Activated gamma-delta T cell treated with anti-CD3 and anti-CD28 coated beads, Interleukin-2, amount 50 U/mL, for 16 hours (primary cell): ENCODE measurements at places on chromosomes 11 and 22.

GRCh38 chr11:69431893-69432738 is 49.3 kb upstream of the LINC01488 start:
- no peak for DNase-seq

DNA sequence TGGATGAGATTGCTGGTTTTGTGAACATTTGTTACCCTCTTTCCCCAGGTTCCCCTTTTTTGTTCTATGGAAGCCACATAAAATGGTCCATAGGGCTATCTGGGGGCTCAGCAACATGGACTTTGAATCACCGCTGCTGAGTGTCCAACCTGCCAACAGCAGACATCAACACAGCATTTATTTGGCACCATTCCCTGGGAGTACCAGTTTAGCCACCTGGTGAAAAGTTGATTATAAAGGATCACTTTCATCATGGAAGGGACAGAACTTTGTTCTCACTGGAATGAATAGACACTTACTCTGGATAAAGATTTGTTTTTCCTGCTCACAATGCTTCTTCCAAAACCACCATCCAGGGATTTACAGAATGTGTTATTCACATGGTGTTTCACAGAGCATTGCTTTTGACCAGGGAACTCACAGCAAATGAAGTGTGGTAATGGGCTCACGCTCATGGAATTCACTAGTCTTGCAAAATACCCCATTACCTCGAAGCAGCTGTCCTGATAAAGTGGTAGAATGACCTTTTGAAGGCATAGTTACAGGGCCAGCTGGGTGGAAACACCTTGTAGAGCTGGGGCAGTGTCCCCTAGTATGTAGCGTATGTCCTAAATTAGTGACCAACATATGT is 43.9 kb downstream of the ADM start:
- DNase-seq, result no peak

- no peak for DNase-seq
These were observed 128.3 kb upstream of the SESN3 start for GRCh38 chr11:95359341-95359663.

DNA sequence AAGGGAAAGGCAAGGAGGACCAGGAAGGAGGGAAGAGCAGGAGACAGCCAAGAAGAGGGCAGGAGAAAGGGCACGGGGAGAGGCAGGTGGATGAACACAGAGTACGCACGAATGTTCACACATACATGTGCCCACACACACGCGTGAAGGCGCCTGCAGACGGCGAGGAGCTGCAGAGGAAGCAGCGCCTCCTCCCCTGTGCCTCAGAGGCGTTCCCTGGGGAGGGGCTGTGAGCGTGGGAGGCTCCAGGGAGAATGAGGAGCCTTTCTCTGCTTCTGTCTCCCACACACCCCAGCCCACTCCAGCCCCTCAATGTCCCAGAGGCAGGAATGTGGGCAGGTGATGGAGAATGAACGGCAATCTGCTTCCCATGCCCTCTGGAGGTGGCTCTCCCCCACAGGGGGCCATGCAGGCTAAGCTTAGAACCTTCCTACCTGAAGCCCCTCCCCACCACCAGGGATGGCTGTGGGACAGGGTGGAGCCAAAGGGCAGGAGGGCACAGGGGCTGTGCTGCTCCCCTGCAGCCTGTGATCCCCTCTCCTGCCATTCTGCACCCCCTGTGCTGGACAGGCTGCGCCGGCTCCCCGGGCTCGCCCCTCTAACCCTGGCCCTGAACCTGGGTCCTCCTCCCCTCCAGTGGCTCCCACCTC is 25.3 kb downstream of the PPM1F start:
- no peak for DNase-seq

- DNase-seq, result no peak
These were observed 855.6 kb downstream of the KCNA4 start for GRCh38 chr11:29161191-29161590.

- no peak for DNase-seq
These were observed 321.6 kb downstream of the AASDHPPT start for GRCh38 chr11:106399076-106399511.

GRCh38 chr11:61357233-61357893 is 4.3 kb downstream of the CYB561A3 start:
- no peak for DNase-seq

DNA sequence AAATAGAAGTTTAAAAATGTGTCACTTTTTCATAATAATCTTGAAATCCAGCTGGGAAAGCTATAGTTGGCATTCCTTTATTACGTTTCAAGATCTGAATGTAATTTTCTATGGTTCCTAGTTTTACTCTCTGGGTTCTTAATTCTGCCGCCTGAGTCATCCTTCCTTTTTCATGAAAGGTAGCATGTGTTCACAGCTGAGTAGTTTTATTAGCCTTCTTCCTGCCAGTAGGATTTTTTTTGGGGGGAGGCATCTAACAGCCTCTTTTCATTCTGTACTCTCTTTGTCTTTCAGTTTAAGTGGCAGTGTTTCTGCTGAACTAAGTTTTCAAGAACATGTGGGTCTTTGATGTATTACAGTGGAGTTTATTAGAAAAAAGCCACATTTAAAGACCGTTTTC is 36.5 kb downstream of the OR2AG2 start:
- DNase-seq, result no peak

- DNase-seq, result no peak
These were observed 171.8 kb downstream of the IGLL1 start for GRCh38 chr22:23408321-23408720.

- DNase-seq, result no peak
These were observed 10.9 kb downstream of the TRIM22 start for GRCh38 chr11:5700421-5701054.

DNA sequence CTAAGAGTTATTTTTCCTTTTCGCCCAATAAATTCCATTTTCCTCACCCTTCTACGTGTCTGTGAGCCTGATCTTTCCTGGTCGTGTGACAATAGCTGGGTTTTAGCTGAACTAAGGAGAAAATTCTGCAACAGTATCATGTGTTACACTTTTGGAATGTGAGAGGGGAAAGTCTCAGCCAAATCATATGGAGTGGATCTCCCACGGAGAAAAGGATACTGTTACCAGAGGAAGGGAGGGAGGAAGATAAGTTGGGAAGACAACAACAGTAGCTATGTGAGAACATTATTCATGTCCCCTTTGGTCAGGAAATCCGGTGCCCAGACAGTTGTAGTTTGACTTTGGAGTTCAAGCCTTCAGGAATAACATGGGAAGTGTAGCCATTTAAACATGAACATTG is 584.0 kb upstream of the RAG2 start:
- no peak for DNase-seq

GRCh38 chr11:103364687-103365086 is 255.5 kb downstream of the DYNC2H1 start:
- no peak for DNase-seq

DNA sequence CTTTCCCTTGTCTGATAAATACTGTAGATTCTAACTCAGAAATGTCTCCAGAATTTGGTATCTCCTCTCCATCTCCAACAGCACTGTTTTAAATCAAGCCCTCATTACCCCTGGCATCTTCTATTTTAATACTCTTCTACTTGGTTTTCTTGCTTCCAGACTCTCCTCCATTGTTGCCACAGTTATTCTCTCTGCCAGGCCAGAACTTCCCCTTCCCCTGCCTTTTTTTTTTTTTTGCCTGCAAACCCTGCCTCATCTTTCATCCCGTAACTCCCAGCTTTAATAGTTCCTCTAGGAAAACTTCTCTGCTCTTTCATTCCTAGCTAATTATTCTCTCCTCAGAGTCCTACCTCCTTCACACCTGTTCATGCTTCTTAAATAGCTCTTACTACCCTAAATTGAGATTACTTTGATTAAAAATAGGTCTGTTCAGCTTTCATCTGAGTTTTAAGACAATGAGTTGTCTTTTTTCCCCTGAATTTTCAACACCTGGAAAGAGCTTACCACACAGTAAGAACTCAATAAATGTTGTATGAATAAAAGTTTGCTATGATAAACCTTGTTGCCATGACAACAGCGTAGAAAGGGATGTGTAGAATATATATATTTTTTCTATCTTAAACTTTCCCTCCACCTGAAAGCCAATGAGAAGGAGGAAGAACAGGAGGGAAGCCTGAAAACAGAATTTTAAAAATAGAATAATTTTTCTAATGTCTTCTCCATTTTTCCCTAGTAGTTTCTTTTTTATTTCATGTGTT is 3.6 kb downstream of the IL18 start:
- DNase-seq, result no peak
